OCI-M1 (cell line): ENCODE measurements at places on chromosomes 7 and 10.
A peak's percentile ranks its signal among the peaks of the same experiment; 100 is the strongest.

DNA sequence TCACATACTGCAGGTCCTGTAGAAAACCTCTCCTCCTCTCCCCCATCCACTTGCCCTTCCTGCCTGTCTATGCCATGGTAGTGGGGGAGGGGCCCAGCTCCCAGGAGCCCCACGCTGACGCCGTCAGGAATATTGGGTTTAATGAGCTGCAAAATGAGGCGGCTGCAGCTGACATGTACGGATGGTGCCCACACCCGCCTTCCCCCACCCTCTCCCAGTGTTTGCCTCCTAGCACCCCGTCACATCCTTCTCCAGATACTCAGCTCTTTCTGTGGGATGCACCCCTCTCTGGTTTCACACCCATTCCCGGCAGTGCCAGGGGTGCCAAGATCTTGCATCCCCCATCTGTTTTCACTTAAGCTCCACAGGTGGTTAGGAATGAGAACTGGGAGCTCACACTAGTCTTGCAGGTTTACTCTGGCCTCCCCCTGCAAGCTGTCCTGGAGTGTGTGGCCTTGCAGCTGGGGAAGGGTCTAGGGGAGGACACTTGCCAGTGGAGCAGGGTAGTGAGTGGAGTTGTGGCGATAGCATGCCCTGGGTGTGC lies 26.1 kb downstream of the GBX1 start:
- no peak for DNase-seq

GRCh38 chr7:66182920-66183319 lies 22.2 kb upstream of the TPST1 start:
- DNase-seq, result no peak

- no peak for DNase-seq
Observed at GRCh38 chr7:116545411-116545993, 20.7 kb downstream of the CAV1 start.

GRCh38 chr7:112986256-112987031 lies 100.2 kb downstream of the GPR85 start:
- peak; percentile 31 for DNase-seq

DNA sequence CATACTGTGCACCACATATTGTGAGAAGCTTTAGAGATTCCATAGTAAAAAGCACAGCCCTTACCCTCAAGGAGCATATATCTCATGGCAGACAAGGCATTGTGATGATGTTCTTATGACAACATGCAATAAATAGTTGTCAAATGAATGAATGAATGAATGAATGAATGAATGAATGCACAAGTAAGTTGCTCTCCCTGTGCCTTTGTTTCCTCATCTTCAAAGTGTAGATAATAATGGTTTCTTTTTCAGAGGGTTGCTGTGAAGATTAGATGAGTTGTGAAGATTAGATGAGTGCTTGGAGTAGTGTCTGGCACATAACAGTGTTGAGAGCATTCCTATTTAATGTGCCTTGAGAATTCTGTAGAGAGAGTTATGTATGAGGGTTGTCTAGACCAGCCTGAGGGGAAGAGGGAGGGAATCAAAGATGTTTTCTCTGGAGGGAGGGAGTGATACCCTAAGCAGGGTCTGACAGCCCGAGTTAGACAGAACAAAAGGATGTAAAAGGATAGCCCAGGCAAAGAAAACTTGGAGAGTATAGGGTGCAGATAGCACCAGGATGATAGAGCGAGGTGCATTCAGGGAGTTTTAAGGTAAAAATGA lies 217.2 kb downstream of the RELN start:
- no peak for DNase-seq

DNA sequence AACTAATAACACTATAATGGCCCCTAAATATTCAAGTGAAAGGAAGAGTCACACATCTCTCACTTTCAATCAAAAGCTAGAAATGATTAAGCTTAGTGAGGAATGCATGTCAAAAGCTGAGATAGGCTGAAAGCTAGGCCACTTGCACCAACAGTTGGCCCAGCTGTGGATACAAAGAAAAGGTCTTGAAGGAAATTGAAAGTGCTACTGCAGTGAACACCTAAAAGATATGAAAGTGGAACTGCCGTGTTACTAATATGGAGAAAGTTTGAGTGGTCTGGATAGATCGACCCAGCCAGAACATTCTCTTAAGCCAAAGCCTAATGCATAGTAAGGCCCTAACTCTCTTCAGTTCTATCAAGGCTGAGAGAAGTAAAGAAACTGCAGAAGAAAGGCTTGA lies 12.1 kb upstream of the SNX13 start:
- no peak for DNase-seq

DNA sequence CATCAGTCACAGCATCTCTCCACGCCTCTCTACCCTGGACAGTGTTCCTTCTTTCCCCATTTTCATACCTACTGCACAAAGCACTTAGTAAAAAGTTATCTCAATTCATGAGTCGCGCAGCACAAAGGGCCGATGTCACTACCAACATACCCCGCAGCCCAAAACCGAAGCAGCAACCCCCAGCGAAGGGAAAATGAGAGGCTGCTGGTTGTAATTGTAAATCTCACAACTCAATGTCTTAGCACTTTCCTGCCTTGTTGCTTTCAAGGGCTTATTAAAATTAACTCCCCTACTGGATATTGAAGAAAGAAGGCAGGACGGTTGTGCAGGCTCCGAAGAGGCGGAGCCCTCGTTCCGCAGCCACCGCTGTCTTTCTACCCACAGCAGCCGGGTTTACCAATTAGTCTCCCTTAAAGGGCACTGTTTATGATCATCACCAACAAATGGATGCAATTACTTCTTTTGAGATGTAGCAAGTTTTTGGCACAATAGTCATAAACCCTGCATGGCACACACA lies 6.5 kb downstream of the DIP2C start:
- DNase-seq, result no peak

DNA sequence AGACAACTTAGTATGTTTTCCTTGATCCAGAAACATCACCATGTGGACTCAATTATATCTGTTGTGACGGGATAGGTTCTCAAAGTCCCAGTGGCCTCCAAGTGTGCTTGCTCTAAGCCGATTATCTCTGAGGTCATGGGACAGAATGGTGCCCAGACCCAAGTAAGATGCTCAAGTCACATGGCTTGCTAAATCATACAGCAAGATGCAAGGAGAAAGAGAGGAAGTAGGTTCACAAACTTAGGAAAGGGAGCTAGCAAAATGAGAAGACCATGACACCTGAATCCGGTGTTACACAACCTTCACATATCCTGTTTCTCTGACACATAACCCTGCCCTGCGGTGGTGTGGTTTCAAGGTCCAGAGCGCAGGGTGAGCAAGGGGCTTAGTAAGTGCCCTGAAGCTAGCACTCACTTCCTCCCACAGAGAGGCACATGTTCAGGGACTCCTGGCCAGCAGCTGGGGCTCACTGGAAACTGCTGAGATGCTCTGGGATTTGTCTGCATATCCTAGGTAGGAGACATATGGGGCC lies 590.9 kb upstream of the ANKRD30A start:
- DNase-seq, result no peak

GRCh38 chr7:23105086-23105643 lies 420 bp upstream of the KLHL7 start:
- peak; percentile 28 for DNase-seq

DNA sequence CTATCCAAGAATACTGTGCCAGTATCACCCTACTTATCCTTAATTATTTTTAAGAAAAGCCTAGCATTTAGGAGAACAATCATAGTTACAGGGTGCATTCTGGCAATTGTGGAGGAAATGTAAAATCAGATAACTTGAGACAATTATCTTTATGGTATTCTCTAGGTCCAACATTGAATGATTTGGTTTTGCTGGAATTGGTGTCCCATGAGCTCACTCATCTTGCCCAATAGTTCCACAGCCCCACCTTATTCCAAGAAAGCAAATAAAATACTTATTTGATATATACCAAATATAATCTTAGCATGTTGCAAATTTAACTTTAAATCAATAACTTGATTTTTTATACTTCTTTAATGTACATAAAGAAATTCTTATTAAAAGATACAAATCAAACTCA lies 65.3 kb downstream of the DGKB start:
- DNase-seq, result no peak

DNA sequence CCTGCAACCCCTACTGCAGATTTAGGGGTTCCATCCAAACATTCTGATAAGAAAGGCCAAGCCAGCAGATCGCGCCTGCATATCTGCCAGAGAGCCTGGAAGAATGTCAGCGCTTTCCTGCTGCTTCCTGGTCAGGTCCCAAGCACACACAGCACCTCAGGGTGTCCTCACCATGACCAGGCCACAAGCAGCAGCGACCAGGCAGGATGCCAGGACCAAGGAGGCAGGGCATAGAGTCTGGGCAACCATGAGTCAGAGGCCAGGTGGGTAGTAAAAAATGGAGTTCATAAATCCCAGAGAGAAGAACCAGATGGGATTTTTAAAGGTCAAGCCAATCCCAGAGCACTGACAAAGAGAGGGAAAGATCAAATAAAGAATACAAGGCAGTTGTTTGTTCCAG lies 5.5 kb upstream of the FAM131B start:
- DNase-seq, result no peak
